ENCODE measurements at places on chromosomes 3 and 15.

DNA sequence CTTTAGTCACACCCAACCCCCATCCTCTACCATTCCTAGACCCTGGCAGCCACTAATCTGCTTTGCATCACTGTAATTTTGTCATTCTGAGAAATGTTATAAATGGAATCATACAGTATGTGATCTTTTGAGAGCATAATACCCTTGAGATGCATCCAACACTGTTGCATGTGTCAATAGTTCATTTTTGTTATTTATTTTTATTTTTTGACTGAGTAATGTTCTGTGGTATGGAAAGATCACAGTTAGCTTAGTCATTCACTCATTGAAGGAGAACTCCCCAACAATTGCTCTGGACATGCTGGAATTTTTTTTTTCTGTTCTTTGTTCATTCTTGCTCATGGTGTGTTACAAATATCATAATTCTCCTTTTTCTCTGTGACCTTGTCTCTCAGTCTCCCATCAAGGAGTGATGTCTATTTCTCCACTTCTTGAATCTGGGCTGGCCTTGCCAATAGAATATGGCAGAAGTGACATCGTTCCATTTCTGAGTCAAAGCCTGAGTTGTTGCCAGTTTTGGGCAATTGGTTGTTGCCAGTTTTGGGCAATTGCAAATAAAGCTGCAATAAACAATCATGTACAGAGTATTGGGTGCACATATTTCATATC lies 6.8 kb upstream of the ADPGK start:
- DNase-seq: no peak

DNA sequence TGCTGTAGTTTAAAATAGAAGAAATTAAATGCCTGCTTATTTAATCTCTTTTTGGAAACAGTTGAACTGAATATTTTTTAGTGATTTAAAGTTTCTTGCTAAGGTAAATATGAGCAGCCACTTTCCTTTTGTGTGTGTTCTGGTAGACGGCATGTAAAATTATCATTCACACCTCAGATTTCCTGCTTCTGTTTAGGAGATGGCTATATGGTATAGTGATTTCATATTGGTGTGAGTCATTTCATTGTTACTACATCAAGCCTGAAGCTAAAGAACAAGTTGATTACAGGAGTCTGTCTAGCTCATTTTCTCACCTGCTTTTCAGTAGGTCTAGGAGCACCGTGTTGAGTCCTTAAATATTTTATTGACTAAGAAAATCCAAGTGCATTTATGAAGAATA lies 2.2 kb downstream of the LRCH3 start:
- DNase-seq: no peak

GRCh38 chr3:119620899-119621298 lies 23.2 kb downstream of the PLA1A start:
- DNase-seq: no peak

GRCh38 chr15:36358094-36358493 lies 221.3 kb upstream of the CDIN1 start:
- DNase-seq: no peak

GRCh38 chr3:151686257-151686656 lies 47.5 kb upstream of the AADACL2 start:
- no peak for DNase-seq

GRCh38 chr3:129663045-129663446 lies 56.6 kb upstream of the PLXND1 start:
- DNase-seq: no peak

DNA sequence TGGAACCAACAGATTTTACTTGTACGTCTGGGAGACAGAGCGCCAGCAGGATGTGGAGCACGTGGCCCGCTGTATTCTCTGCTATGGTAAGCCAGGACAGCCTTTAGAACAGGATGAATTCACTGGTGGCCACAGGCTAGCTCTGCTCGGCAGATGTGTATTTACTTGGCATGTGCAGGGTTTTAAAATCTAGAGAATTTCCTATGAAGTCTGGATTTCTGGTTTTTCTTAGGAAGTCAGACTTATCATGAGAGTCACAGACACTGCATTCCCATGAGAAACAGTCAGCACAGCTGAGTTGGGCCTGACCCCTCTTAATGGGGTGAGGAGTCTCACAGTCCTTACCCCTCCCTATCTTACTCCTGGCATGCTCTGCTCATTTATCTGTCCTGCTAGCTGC lies 84.6 kb upstream of the COL6A5 start:
- DNase-seq: no peak

- DNase-seq: peak; percentile 79
These were observed 465.2 kb upstream of the TGFBR2 start for GRCh38 chr3:30141178-30141581.

DNA sequence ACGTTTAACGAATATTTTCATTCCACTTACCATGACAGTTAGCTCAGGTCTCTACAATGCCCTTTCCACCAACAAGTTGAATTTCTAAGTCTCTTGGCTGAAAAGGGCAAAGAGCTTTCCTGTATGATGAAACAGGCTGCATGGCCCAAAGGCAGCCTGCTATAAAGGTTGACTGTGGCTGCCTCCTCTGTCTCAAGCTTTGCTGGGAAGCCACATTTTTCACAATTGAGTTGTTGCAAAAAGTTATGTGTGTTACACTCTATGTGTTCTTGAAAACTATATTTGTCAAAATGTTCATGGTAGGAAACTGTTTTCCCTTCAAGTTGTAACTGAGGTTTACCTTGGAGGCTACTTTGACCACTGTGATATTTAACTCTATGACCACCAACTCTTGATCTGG lies 49.5 kb downstream of the DZIP1L start:
- DNase-seq: no peak

DNA sequence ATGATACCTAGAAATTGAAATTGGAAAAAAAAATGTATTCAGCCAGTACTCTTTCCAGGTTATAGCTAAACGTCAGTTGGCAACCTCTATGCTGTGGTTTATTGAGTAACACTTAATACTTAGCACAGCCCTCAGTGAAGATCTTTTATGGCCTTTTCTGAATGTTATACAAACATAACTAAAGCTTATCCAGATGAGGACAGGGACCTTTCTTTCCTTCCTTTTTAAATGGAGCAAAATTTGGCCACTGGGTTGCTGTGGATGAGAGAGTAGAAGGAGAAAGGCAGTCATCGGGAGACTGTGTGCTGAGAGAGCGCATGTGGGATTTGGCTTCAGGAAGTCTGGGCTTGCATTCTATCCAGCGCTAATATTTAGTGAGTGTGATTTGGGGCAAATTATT lies 36.1 kb downstream of the IGF1R start:
- no peak for DNase-seq

DNA sequence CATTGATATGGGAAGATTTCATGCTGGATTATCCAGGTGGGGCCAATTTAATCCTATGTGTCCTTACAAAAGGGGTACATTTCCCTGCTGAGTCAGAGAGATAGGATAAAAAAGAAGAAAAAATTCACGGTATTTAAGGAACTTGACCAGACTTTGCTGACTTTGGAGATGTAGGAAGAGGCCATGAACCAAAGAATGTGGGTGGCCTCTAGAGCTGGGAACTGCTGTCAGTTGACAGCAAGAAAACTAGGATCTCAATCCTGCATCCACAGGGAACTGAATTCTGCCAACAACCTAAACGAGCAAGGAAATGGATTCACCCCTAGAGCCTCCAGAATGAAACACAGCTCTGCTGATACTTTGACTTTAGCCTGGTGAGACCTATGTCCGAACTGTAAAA lies 148.1 kb upstream of the SLC24A5 start:
- no peak for DNase-seq

DNA sequence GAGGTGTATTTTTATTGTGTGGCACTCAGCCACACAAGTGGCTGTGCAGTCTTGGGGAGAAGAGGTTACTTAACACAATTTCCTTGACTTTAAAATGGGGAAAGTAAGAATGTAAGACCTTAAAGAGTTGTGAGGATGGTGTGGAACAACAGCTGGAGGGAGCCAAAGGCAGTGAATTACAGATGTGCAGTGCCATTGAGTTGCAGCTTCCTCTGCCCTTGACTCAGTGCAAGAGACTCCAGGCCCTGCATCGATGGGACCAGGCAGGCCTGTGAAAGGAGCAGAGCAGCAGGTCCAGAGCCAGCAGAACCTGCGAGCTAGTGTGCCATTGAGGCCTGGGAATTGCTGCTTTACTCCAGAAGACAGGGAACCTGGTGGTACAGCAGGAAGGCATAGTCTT lies 27.2 kb downstream of the EEFSEC start:
- DNase-seq: no peak

GRCh38 chr3:108011616-108012015 lies 79.2 kb downstream of the CD47 start:
- no peak for DNase-seq

- DNase-seq: no peak
These were observed 240.1 kb upstream of the ST8SIA2 start for GRCh38 chr15:92153620-92154019.

DNA sequence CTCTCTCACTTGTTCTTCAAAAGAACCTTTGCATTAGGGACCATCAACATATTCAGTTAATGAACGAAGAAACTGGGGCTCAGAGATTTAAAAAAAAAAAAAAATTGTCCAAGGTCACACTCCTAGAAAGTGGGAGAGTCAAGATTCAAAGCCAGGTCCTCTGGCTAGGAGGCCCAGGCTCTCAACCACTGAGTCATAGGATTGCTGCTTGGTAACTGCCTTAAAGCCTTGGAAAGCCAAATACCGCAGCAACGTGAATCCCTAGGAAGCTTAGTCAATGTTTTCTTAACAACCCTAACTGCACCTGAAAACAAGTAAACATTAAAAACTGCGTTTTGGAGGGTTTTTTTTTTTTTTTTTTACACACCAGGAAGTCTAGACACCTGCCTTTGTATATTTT lies 156.8 kb downstream of the WNT5A start:
- DNase-seq: no peak

DNA sequence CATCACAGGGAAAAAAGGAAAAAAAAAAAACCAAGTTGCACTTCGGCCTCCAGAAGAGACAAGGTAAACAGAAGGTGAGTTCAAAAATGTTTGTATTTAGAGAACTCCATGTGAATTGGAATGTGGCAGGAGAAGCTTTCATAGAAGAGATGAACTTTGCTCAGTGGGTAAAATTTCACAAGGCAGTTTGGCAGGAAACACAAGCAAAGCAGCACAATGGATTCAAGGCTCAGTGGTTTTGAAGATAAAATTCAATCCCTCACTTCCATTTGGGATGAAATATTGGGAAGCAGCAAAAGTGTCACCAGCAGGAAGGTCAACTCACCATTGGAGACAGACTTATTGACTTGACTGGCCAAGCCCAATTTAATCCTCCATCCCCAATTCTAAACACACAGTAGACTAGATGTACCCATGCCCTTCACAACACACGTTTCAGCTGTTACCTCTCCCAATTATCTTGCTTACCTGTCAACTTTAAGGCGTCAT lies 256.7 kb upstream of the ICE2 start:
- no peak for DNase-seq

- peak; percentile 84 for DNase-seq
These were observed 99.2 kb upstream of the TRPM1 start for GRCh38 chr15:31200735-31201151.

DNA sequence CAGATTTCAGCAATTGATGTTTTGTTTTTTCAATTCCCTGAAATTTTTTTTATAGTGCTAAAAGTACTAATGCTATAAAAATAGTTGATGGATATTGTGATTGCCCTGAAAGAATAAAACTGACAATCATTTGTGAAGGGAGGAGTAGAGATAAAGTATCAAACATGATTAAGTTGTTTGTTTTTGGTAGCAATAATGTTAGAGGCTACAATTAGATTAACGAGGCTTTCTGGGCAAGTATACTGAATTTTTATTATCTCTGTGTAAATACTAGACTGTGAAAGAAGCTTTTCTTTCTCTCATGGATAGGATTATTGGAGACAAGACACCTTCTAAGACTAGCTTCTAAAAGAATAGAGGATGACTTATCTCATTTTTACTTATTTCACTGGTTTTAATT lies 15.6 kb downstream of the NR1D2 start:
- no peak for DNase-seq

DNA sequence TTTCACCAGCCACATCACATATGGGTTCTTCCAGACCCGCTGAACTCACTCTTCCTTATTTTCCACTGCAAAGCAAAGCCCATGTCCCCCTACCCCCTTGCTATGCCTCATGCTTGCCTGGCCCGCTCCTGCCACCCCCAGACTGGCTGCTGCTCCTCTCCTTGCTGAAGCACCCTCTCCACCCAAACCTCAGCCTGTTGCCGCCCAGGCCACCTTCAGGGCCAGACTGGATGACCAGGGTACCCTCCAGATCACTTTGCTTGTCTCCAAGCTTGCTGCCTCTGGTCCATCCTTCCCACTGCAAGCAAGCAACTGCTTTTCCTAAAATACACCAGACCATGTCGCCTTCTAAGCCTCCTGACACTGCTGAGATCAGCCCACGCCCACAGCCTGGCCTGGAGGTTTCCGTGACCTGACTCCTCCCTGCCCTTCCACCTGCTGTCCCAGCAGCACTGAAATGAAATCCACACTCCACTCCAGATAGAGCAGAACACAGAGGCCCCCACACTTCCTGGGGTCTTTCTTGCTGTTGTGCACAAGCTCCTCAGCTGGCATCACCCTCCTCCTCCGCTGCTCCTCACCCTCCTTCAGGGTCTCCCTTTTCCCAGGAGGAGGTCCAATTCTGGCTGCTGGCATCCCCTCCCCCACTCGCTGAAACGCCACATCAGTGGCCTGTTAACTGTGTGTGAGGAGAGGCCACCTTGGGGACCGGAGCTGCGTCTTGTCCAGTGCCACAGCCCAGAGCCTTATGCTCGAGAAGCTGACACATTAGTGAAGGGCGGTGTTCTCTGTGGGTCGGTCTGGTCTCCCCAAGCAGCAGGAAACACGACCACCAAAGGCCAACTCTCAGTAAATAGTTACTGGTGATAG lies 99.1 kb downstream of the ADCY5 start:
- DNase-seq: no peak

- DNase-seq: no peak
These were observed 13.4 kb upstream of the SCN10A start for GRCh38 chr3:38829404-38829803.

- no peak for DNase-seq
These were observed 74.3 kb upstream of the TSEN2 start for GRCh38 chr3:12409684-12410596.

DNA sequence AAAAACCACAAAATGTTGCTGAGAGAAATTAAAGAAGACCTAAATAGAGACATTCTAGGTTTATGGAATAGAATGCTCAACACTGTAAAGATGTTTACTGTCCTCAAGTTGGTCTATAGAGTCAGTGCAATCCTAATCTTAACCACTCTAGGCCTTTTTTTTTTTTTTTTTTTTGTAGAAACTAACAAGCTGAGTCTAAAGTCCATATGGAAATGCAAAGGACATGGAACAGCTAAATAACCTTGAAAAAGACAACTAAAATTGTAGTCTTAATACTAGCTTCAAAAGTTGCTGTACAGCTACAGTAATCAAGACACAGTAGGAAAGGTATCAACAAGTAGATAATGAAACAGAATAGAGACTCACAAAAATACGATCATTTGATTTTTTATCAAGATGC lies 32.9 kb downstream of the CDV3 start:
- DNase-seq: no peak
